ENCODE measurements at places on chromosomes 3 and 15.

DNA sequence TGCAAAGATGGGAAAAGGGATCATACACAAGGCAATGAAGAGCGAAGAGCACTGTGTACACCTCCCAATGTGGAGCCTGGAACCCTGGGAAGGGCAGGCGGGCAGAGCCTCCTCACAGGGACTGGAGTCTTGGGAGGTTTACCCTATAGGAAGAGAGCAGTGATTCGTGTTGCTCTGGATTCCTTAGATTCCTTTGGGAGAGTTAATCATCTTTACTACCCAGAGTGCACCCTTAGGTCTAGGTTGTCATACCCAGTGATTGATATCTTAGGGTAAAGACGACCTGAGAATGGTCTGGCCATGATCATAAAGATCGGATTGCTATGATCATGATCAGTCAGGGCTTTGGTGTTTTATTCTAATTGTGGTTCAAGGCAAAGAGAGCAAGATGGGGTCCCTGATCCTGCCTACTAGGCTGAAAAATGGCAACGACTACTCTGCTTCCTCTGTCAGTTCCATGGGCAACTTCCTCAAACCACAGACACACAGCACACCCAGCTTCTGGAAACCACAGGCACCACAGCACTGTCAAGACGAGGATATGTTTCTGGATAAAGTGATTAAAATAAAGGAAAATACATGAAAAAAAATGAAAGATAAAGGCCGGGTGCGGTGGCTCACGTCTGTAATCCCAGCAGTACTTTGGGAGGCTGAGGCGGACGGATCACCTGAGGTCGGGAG, 20.4 kb upstream of the MAP6D1 start:
- DNase-seq, result no peak

- no peak for DNase-seq
These were observed 30.2 kb downstream of the GOLIM4 start for GRCh38 chr3:168065569-168065968.

GRCh38 chr15:52552303-52552702, 16.5 kb downstream of the ARPP19 start:
- no peak for DNase-seq

DNA sequence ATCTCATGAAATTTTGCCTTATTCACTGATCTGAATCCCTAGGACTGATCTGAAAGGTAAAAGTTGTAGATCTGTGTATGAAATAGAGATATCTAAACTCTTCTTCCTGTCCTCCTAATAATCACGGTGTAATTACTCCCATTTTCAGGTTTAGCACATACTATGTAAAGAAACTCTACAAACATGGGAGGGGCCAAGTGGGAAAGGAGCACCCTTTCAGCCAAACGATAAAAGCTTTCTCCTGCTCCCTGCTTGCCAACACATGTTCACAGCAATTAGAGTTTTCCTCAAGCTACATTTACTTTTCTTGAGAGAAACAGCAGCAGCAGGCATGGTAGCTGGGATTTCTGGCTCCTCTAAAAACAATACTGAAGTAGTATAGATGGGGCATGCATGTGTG, 71.6 kb downstream of the CHAC1 start:
- no peak for DNase-seq

DNA sequence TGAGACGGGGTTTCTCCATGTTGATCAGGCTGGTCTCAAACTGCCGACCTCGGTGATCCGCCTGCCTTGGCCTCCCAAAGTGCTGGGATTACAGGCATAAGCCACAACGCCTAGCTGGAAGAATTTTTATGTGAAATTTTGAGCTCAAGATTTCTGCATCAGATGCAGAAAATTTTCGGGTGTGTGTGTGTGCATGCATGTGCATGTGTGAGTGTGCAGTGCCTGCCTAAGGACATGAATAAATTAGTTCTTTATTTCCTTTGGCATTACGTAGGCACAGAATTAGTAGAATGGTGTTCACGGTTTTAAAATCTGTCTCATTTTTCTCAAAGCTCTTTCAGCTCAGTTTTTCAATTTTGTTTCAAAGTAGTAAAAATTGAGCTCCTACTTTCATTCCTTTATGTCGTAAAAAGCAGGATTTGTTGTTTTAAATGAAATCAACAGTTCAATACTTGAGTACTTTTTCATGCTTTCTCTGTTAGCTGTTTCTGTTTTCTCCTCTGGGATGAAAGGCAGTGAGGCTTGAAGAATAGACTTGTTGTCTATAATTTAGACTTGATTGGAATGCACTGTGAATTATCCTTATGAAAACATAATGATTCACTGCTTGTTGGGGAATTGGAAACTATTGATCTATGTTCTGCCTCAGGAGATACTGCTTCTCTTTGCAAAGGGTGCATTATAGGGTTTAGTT, 23.3 kb upstream of the RAB11A start:
- DNase-seq, result no peak

DNA sequence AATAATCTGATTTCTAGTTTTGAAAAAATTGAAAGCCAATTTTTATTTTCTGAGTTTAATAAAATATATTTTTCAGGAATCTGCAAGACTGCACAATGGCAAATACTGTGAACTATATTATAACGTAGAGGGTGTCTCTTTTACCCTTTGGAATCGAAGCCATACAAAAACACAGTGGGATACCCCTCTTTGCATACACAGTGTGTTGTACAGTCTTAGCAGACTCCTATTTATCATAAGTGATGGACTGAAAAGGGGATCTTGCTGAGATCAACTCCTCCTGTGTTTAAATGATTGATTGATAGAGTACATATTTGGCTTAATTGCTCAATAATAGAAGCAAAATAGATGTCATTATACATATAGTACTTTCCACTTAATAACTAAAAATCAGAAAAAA, 981.2 kb downstream of the NSUN3 start:
- DNase-seq, result no peak

DNA sequence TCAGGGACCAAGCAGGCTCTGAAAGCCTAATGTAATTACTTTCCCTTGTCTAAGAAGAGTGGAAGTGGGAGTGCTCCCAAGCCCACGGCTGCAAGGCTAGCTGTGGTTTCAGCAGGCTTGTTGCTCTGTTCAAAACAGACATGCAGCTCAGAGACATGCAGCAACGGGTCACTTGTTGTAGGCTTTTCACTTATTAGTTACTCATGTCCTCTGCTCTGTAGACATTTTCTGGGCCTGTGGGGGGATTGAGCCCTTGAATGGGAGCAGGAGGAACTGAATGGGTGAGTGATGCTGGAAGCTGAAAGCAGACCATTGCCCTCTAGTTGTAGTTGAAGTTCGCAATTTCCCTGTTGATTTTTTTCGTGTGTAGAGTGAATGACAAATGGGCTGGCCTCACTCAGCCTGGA, 261.9 kb upstream of the NR2E3 start:
- no peak for DNase-seq

DNA sequence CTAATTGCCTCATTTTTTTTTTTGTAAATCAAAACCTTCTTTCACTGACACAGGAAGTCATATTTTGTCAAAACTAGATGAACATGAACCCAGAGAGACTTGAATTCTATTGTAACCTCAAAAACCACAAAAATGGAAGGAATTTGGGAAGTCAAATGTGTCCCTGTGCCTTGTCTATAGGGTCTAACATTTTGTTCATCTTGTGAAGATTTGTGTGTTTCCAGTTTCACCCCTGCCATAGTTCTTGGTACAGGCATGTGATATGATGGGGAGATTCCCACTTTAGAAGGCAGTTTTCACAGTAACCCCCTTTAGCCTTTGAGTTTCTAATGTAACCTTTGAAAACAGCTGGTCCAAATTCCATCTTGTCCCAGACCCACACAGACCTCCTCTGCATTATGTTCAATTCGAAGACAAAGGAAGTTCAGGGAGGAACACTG, 318.5 kb upstream of the ADAMTS9 start:
- DNase-seq, result no peak

- no peak for DNase-seq
These were observed 31.8 kb upstream of the RYR3 start for GRCh38 chr15:33278816-33279612.

- no peak for DNase-seq
These were observed 190.4 kb downstream of the MEGF11 start for GRCh38 chr15:66063147-66063546.

DNA sequence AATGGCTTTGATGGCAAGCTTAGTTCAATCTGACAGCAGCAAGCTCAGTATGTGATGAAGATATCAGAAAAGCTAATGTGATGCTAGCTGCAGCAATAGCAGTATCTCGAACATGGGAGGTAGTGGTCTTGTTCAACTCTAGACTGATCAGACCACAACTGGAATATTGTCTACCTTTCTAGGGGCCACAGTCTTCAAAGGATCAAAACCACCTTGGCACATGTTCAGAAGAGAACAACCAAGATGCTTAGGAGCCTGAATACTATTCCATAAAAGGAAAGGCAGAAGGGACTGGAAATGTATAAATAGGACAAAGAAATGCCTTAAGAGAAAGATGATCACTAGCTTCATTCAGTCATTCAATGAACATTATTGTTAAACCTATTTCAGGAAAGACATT, 2.3 kb downstream of the C3orf70 start:
- no peak for DNase-seq

GRCh38 chr3:117681619-117682018, 972.0 kb downstream of the TUSC7 start:
- no peak for DNase-seq

DNA sequence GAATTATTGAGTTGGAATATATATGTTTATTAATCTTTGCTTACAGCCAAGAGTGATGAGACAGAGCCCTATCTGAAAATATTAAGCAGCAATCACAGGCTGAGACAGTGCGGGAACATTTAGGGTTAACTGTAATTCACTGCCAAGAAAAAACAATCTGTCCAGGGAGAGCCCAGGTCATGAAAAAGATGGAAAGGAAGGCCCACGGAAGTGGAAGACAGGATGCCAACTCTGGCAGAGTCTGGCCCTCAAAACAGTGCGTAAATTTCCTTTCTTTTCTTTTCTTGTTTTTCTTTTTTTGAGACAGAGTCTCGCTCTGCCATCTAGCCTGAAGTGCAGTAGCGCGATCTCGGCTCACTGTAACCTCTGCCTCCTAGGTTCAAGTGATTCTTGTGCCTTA, 67.6 kb downstream of the SUMF1 start:
- no peak for DNase-seq

- DNase-seq, result no peak
These were observed 262.6 kb downstream of the C3orf38 start for GRCh38 chr3:88412346-88412745.

DNA sequence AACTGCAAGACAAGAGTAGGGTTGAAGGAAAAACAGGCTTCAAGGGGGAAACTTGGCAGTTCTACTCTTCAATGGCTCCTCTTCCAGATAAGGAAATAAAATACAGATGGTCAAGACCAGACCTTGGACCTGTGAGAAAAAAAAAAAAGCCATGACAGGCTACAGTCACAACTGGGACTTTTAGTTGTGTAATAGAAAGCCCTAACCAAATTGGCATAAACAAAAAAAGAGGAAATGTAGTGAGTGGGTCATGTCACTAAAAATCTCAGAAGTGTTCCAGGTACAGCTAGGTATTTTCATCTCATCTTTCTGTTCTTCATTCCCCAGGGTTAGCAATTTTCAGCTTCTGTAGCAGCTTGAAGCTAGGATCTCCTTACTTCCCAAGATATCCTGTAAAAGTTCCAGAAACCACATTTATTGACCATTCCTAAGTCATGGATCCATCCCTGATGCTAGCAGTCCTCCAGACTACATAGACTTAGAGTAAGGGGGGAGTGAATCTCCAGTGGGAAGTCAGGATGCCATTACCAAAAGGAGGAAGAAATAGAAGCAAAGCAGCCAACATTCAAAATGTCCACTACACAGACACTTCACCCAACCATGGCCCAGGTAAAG, 61.0 kb upstream of the CSTA start:
- no peak for DNase-seq

GRCh38 chr3:156693166-156693565, 18.8 kb downstream of the TIPARP start:
- no peak for DNase-seq

DNA sequence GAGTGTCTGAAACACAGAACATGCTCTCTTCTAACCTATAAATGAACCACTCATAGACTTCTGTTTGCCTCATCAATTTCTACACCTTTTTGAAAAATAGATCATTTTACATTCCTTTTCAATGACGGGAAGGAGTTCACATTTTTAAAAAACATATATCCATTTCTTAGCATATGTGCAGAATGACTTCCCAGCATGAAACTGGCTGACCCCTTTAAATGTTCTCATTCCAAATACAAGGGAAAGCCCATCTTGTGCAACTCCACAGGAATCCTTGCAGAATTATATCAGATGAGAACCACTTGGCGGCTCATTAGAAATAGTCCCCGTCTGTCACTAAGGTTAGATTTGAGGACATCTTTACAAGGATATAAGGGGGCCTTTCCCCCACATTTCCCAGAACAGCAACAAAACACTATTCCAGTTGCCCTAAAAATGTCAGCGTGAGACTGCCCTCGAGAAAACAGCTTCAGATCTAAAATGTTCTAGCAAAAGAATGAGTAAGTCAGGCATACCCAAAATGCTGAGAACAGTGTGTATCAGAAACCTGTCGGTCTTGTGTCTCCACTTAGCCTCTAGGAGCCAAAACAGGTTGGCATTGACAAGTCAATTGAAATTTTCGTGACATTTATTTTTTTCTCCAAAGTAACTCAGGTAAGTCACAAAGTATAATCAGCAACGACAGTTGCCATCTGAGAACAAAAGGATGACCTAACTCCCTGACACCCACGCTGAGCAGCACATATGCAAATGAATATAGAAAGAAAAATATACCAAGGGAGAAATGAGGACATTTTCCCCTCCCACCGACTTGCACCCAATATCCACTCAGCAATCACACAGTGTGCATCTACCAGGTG, 63.1 kb downstream of the FOXP1 start:
- no peak for DNase-seq

GRCh38 chr3:63228087-63228486, 50.0 kb upstream of the SYNPR start:
- no peak for DNase-seq

All from activated naive CD8-positive, alpha-beta T cell treated with anti-CD3 and anti-CD28 coated beads, Interleukin-2, amount 10 ng/mL, durations not matched to agents 7 days and 5 days (primary cell).